ENCODE measurements at places on chromosomes 2 and 18. TPM values are rescaled to one million over a fixed set of nuclear protein-coding genes. Genes with fewer than 3 reads are reported as not detected.

DNA sequence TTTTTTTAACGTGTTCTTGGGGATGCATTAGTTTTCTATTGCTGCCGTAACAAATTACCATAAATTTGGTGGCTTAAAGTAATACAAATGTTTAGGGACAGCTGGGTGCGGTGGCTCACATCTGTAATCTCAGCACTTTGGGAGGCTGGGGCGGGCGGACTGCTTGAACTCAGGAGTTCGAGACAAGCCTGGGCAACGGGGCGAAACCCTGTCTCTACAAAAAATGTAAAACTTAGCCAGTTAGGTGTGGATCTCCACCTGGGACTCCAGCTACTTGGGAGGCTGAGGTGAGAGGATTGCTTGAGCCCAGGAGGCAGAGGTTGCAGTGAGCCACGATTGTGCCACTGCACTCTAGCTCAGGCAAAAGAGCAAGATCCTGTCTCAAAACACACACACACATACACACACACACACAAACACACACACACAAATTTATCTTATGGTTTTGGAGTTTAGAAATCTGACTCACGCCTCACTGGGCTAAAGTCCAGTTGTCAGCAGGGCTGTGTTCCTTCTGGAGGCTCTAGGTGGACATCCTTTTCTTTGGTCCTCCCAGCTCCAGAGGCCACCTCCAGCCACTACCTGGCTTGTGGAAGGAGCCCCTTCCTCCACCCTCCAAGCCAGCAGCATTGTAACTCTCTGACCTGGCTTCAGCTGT lies 76.1 kb downstream of the SEPTIN10 start:
- no peaks in the 10 kb centered on the region for H3K27me3 ChIP-seq
- H3K27ac ChIP-seq: no peak overlapping the region
- H3K36me3 ChIP-seq: no peaks in the 10 kb centered on the region

GRCh38 chr2:54771166-54771885 lies 47.9 kb downstream of the EML6 start:
- H3K4me3 ChIP-seq: no peak overlapping the region
- no peak for DNase-seq
- no peaks in the 10 kb centered on the region for H3K27me3 ChIP-seq

DNA sequence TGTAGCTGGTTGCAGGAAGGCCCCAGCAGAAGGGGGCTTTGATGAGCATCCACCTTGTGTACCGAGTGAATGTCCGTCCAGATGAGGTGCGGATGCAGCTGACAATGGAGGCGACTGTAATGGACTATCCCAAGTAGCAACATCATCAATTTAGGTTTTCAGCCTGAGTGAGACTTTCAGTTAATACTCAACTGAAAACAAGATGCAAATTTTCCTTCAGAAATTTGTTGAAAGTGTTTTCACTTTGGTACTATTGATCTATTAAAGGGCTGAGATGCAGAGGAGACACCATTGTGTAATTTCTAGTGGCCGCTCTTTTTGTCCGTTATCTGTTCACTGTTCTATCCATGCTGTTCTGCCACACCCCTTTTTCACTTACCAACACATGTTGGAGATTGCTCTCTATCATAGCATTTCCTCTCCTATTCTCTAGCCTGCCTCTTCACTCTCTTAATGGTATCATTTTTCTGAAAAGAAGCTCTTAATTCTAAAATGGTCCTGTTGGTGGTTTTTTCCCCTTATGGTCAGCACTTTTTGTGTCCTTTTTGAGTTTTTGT lies 12.0 kb upstream of the CASP8 start:
- no peak for DNase-seq
- no peak overlapping the region for H3K27ac ChIP-seq
- H3K27me3 ChIP-seq: no peaks in the 10 kb centered on the region
- H3K4me3 ChIP-seq: no peak overlapping the region

DNA sequence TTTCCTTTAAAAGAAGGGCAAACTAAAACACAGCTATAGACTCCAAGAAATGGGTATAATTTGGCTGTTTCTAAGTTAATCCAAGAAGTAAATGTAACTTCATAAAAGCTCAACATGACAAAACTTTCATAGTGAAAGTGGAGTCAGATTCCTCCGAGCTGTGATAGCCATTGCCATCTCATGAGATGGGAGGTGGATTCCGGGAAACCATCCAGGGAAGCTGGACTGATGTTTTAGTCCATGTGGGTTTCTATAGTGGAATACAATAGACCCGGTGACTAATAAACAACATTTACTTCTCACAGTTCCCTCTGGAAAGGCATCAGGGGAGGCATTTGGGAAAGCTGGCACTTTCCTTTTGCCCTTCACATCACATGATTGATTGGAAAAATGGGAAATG lies 10.0 kb upstream of the LAPTM4A start:
- no peak overlapping the region for H3K4me3 ChIP-seq
- no peak overlapping the region for H3K27ac ChIP-seq
- H3K36me3 ChIP-seq: no peaks in the 10 kb centered on the region
- no peak for DNase-seq
- H3K27me3 ChIP-seq: no peaks in the 10 kb centered on the region

- H3K4me3 ChIP-seq: no peak overlapping the region
- H3K27me3 ChIP-seq: no peaks in the 10 kb centered on the region
- no peak for DNase-seq
- no peaks in the 10 kb centered on the region for H3K36me3 ChIP-seq
Observed at GRCh38 chr2:10439185-10439879, 8.8 kb downstream of the ODC1 start.

GRCh38 chr2:122683018-122683417 lies 927.6 kb downstream of the TSN start:
- H3K4me1 ChIP-seq: no peaks in the 10 kb centered on the region
- DNase-seq: no peak
- H3K27ac ChIP-seq: no peak overlapping the region
- no peak overlapping the region for H3K4me3 ChIP-seq
- H3K27me3 ChIP-seq: no peaks in the 10 kb centered on the region

Gene PLA2R1
- 5.0 TPM for total RNA-seq

Gene PDE11A
- total RNA-seq: 2.2 TPM

GRCh38 chr18:23568281-23569138 lies 17.8 kb downstream of the NPC1 start:
- no peaks in the 10 kb centered on the region for H3K27me3 ChIP-seq
- no peaks in the 10 kb centered on the region for H3K36me3 ChIP-seq
- peaks cover 3% of the 10 kb centered on the region for H3K4me1 ChIP-seq
- H3K4me3 ChIP-seq: no peak overlapping the region
- no peak overlapping the region for H3K27ac ChIP-seq
- no peak for DNase-seq

DNA sequence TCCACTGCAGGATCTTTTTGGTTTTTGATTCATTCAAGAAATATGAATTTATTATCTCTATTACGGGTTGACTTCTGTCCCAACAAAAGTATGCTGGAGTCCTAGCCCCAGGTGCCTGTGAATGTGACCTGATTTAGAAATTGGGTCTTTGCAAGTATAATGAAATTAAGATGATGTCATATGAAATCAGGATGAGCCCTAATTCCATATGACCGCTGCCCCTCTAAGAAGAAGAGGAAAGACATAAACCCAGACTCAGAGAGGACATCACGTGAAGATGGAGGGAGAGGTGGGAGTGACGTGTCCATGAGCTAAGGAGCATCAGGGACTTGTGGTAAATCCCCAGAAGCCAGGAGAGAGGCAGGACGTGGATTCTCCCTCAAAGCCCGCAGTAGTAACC lies 287.1 kb downstream of the LPIN1 start:
- no peaks in the 10 kb centered on the region for H3K27me3 ChIP-seq
- no peak overlapping the region for H3K27ac ChIP-seq
- no peaks in the 10 kb centered on the region for H3K36me3 ChIP-seq
- DNase-seq: no peak
- no peak overlapping the region for H3K4me3 ChIP-seq
- H3K4me1 ChIP-seq: peaks cover 15% of the 10 kb centered on the region

Gene GREB1
- total RNA-seq: 91.0 TPM

GRCh38 chr2:24048769-24049484 lies 614 bp upstream of the FKBP1B start:
- H3K4me3 ChIP-seq: peak overlapping the region; percentile 73
- H3K36me3 ChIP-seq: no peaks in the 10 kb centered on the region
- no peak overlapping the region for H3K27ac ChIP-seq
- peaks cover 4% of the 10 kb centered on the region for H3K4me1 ChIP-seq
- no peak for DNase-seq

Gene KIF3C
- 9.8 TPM for total RNA-seq

GRCh38 chr2:158921599-158922408 lies 46.6 kb upstream of the TANC1 start:
- no peak overlapping the region for H3K27ac ChIP-seq
- no peak for DNase-seq
- no peaks in the 10 kb centered on the region for H3K36me3 ChIP-seq

GRCh38 chr2:135890149-135890548 lies 13.9 kb upstream of the MCM6 start:
- no peak overlapping the region for H3K27ac ChIP-seq
- H3K4me1 ChIP-seq: no peaks in the 10 kb centered on the region
- H3K27me3 ChIP-seq: no peaks in the 10 kb centered on the region

DNA sequence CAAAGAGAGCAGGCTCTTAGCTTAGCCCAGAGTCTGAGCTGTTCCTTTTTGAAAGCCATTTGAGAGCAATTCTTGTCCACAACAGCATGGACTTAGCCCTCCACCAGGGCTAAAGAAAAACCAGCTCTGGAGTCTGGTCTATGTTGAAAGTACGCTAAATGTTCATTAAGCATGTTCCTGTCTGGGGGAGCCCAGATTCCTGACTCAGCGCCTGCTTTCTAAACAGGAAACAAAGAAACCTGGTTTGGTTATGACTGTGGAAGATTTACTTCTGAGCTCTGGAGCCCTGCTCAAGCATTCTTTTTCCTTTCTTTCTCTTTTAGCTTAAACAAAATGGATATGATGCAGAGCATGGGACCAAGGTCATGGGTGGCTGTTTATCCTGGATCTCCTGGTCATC lies 279.8 kb downstream of the RBM43 start:
- H3K4me3 ChIP-seq: no peak overlapping the region
- H3K36me3 ChIP-seq: no peaks in the 10 kb centered on the region
- H3K4me1 ChIP-seq: no peaks in the 10 kb centered on the region
- no peak for DNase-seq

GRCh38 chr2:204487447-204488229 lies 57.6 kb upstream of the PARD3B start:
- no peak for DNase-seq
- no peaks in the 10 kb centered on the region for H3K27me3 ChIP-seq
- H3K36me3 ChIP-seq: no peaks in the 10 kb centered on the region

DNA sequence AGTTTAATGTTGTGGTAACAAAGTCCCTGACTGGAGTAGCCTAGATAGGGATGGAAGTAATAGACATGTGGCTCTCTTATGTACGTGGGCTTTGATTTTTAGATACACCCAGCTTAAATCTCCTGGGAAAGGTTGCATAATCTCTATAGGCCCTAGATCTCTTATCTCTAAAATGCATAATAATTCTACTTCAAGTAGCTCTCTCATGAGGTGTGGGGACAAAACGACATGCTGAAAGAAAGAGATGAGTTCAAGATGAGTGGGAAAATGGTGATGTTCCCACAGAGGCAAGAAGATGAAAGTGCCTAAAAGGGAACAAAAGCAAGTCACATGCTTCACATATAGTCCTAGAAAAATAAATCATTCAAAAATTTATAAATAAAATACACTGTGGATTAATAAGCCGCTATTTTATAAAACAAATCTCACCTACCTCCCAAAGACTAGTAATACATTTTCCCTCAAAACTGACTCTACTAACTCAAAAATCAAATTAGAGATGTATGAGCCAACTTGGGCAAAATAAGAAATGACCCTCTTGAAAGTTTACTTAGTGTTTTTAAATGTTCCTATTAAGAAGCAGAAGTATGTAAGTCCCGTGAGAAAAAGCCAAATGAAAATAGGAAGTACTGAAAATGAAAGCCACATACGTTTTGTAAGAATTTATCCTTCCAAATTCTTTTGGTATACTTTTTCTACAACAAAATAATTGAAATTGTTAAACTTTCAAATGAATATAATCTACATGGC lies 148.2 kb upstream of the ITGA4 start:
- no peak for DNase-seq
- no peaks in the 10 kb centered on the region for H3K27me3 ChIP-seq
- H3K4me1 ChIP-seq: no peaks in the 10 kb centered on the region
- H3K36me3 ChIP-seq: no peaks in the 10 kb centered on the region
- no peak overlapping the region for H3K27ac ChIP-seq

Data from testis (tissue), 5 donors.